ENCODE measurements at places on chromosomes 5 and 9. TPM values are rescaled to one million over a fixed set of nuclear protein-coding genes. Genes with fewer than 3 reads are reported as not detected.

DNA sequence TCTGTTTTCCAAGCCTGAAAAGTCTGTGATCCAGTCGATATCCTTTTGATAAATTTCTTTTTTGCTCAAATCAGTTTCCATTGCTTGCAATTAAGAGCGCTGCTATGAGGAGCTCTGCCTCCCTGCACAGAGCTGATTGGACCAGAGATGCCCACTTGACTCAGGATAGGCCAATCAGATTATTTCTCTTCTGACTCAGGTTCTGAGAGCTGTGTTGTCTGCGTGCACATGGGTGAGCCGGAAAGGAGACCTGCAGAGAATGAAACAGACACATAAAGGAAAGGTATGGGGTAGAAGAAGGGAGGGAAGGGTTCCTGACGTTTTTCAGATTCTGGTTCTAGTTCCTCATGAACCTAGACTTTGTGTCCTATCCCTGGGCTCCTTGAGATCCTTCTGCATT is 15.8 kb upstream of the FABP6 start:
- DNase-seq, result peak; percentile 34

- DNase-seq, result no peak
Observed at GRCh38 chr5:66702426-66702825, 106.2 kb downstream of the MAST4 start.

GRCh38 chr5:135240781-135241360 is 158.2 kb downstream of the MACROH2A1 start:
- DNase-seq, result peak; percentile 4

DNA sequence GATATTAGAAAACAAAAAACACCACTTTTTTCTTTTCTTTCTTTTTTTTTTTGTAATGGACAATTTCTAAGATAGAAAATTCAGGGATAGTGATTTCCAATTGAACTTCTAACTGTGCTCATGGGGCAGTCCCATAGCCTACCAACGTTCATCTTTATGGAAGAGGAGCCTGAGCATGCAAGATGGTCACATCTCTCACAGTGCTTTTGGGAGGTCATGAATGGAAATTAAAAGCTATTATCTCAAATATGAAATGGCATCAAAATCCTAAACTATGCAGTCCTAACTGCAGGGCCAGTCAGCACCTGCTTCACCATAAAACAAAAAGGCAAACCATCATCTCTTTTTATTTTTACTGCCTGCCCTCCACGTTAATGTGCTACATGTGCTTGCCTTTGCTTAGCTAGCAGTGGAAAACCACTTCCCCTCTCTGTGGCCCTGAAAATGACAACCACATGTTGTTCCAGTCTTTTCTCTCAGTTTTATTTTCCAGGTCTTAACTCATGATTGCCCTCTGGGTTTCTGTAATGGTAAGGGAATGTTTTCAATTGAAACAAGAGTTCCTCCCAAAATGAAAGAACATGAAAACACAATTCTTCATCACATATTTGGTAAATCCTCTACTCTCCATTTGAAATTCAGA is 16.7 kb downstream of the IFNB1 start:
- DNase-seq, result no peak

DNA sequence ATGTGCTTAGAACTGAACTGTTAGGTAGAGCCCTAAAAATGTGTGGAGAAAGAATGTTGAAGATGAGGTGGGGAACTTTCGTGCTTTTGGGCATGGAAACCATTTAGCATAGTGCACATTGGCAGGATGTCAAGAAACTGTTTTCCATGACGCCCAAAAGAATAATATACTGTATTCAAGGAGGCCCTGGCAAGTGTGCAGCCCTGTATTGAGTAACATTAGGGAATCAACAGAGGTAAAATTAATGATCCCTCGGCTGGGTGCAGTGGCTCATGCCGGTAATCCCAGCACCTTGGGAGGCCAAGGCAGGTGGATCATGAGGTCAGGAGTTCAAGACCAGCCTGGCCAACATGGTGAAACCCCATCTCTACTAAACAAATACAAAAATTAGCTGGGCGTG is 20.9 kb upstream of the PLIN2 start:
- DNase-seq, result peak; percentile 73

GZMA gene
- 0.92 TPM for total RNA-seq

EPB41L4B gene
- 17.1 TPM for total RNA-seq

CCDC192 gene
- total RNA-seq, result not detected

CCNJL gene
- 4.5 TPM for total RNA-seq

Measured in adrenal gland (tissue), 19 donors.